ENCODE measurements at places on chromosomes 7 and 10. TPM values are rescaled to one million over a fixed set of nuclear protein-coding genes. Genes with fewer than 3 reads are reported as not detected.

The HMX2 gene
- polyA plus RNA-seq: not detected

The OPN1SW gene
- polyA plus RNA-seq: not detected

The LLCFC1 gene
- not detected for polyA plus RNA-seq

The SPDYE5 gene
- polyA plus RNA-seq: not detected

The MINDY4 gene
- polyA plus RNA-seq: not detected

The DRGX gene
- not detected for polyA plus RNA-seq

The RADIL gene
- polyA plus RNA-seq: not detected

The ODAD2 gene
- not detected for polyA plus RNA-seq

The AKR1C8 gene
- not detected for polyA plus RNA-seq

The FAM20C gene
- not detected for polyA plus RNA-seq

The MEST gene
- polyA plus RNA-seq: 3.0 TPM

The COBL gene
- not detected for polyA plus RNA-seq

The C10orf88 gene
- polyA plus RNA-seq: 5.9 TPM

The PTPRE gene
- 73.1 TPM for polyA plus RNA-seq

The NUDT5 gene
- polyA plus RNA-seq: 69.4 TPM

The PRPS1L1 gene
- not detected for polyA plus RNA-seq

The OR6V1 gene
- polyA plus RNA-seq: not detected

The PON2 gene
- 11.5 TPM for polyA plus RNA-seq

The RPEL1 gene
- polyA plus RNA-seq: not detected

The ZPBP gene
- 0.28 TPM for polyA plus RNA-seq

The AUTS2 gene
- 1.9 TPM for polyA plus RNA-seq

The ARMC3 gene
- 0.32 TPM for polyA plus RNA-seq

The C10orf95 gene
- 0.32 TPM for polyA plus RNA-seq

The TPK1 gene
- polyA plus RNA-seq: 18.2 TPM

The C7orf25 gene
- polyA plus RNA-seq: 17.7 TPM

The SEMA3A gene
- polyA plus RNA-seq: 0.47 TPM

The PNLIPRP2 gene
- not detected for polyA plus RNA-seq

The LRRD1 gene
- not detected for polyA plus RNA-seq

The LIPF gene
- polyA plus RNA-seq: not detected

The BRAT1 gene
- polyA plus RNA-seq: 42.4 TPM

The STK32C gene
- polyA plus RNA-seq: 6.3 TPM

The PTF1A gene
- not detected for polyA plus RNA-seq

The AKR1C4 gene
- polyA plus RNA-seq: not detected

The DOCK1 gene
- not detected for polyA plus RNA-seq

The HUS1 gene
- polyA plus RNA-seq: 44.8 TPM

The SLC26A5 gene
- polyA plus RNA-seq: not detected

The FLNC gene
- not detected for polyA plus RNA-seq

The OR13A1 gene
- not detected for polyA plus RNA-seq

The ASB10 gene
- polyA plus RNA-seq: not detected
